Activated CD8-positive, alpha-beta T cell treated with anti-CD3 and anti-CD28 coated beads for 36 hours (primary cell): ENCODE measurements at places on chromosomes 12 and 14. TPM values are rescaled to one million over a fixed set of nuclear protein-coding genes. Genes with fewer than 3 reads are reported as not detected.

DNA sequence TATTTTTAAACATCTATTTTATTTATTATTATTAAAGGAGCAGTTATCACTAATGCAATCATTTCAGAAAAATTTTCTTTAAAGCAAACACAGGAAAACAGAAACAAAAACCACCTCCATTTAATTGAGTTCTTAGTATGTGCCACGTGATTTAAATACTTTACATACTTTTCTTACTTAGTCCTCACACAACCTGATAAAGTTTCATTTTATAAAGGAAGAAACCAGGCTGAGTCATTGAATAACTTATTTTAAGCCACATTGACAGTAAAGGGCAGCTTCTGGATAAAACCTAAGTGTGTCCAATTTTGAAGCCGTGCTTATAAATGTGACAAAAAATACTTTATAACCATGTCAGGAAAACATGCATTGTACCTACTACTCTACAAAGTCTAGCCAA is 57.1 kb upstream of the PCED1B start:
- peaks cover 4% of the 10 kb centered on the region for H3K4me1 ChIP-seq
- H3K27ac ChIP-seq = no peak overlapping the region
- no peak overlapping the region for H3K4me3 ChIP-seq
- DNase-seq = no peak
- no peaks in the 10 kb centered on the region for H3K36me3 ChIP-seq

- H3K36me3 ChIP-seq = no peaks in the 10 kb centered on the region
- peak; percentile 43 for DNase-seq
- H3K4me3 ChIP-seq = no peak overlapping the region
- no peak overlapping the region for H3K27ac ChIP-seq
Observed at GRCh38 chr14:70257526-70257925, 68.8 kb upstream of the SLC8A3 start.

The KANSL2 gene
- total RNA-seq = 47.3 TPM

The IKZF4 gene
- total RNA-seq = 20.5 TPM

The WBP11 gene
- 130 TPM for total RNA-seq

DNA sequence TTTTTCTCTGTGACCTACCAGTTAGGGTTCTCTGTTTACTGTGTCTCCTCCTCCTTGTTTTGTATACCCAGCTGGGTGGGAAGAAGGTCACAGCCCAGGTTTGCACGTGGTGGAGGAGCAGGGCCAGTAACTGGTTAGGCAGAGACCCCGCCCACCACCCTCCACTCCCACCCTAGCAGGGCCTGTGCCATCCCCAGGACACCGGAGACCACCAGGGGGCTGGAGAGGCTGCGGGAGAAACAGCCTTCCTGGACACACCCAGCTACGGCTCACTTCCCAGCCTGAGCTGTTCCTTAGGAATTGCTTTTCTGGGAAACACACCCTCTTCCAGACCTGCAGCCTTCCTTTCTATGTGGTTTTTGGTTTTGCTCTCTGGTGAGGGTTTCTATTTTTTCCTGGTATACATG is 21.1 kb downstream of the BDKRB2 start:
- no peaks in the 10 kb centered on the region for H3K36me3 ChIP-seq
- no peak overlapping the region for H3K27ac ChIP-seq
- peaks cover 14% of the 10 kb centered on the region for H3K27me3 ChIP-seq
